Renal pelvis (tissue), 12 donors: ENCODE measurements at places on chromosomes 2 and 18. TPM values are rescaled to one million over a fixed set of nuclear protein-coding genes. Genes with fewer than 3 reads are reported as not detected.

The LPIN1 gene
- polyA plus RNA-seq: 35.2 TPM

The AAK1 gene
- 26.4 TPM for polyA plus RNA-seq

The EGR4 gene
- not detected for polyA plus RNA-seq

The TAF4B gene
- polyA plus RNA-seq: 4.6 TPM

The OTX1 gene
- polyA plus RNA-seq: not detected

The HOXD1 gene
- polyA plus RNA-seq: 9.1 TPM

The FAM124B gene
- 2.3 TPM for polyA plus RNA-seq

The DNAJC5G gene
- 1.4 TPM for polyA plus RNA-seq

The PLEK gene
- polyA plus RNA-seq: 4.2 TPM

The CFAP65 gene
- polyA plus RNA-seq: 0.07 TPM

The KLHL29 gene
- polyA plus RNA-seq: 11.8 TPM
